Right lobe of liver (tissue), 6 donors: ENCODE measurements at places on chromosomes 3 and 15. TPM values are rescaled to one million over a fixed set of nuclear protein-coding genes. Genes with fewer than 3 reads are reported as not detected.

Gene EAF1
- total RNA-seq, result 12.2 TPM

Gene TGM4
- not detected for total RNA-seq

Gene OIP5
- 0.39 TPM for total RNA-seq

Gene SI
- total RNA-seq, result not detected

Gene SLC35A5
- 16.1 TPM for total RNA-seq

Gene MED12L
- 0.04 TPM for total RNA-seq

Gene UBAP1L
- total RNA-seq, result 5.9 TPM
